ENCODE measurements at places on chromosomes 16 and 17.
A peak's percentile ranks its signal among the peaks of the same experiment; 100 is the strongest.

- DNase-seq: no peak
Measured at GRCh38 chr16:89071686-89072547, 21.7 kb upstream of the ACSF3 start.

DNA sequence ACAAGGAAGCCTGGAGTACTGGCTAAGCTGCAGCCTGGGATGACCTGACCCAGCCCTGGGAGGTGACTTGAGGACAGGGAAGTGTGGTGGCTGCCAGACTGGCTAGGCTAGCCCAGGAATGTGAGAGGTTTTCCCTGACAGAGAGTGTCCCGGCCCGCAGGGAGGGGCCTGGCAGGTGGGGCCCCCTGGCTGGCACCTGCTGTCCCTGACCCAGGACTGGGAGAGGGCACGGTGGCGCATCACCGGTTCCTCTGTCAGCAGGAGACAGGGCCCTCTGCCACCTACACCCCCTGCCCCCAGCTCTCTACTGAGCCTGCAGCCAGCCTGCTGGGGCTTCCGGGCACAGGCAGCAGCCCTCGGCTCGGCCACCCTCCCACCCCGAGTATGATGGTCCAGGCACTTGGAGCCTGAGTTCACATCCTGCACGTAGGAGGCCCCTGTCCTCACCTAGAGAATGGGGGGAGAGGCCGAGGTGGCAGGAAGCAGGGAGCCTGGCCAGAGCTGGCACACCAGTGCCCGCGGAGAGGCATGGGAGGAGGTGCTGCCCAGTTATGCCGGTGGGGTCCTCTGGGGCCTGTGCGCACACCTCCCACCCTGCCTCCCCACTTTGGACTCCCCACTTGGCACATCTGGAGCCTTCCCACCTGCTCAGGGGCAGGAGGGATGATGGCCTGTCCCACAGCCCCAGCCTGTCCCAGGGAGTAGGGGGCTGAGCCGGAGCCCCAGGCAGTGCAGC, 528 bp downstream of the PRSS27 start:
- no peak for DNase-seq

GRCh38 chr17:75315541-75316243, 26.5 kb upstream of the SLC25A19 start:
- DNase-seq: no peak

DNA sequence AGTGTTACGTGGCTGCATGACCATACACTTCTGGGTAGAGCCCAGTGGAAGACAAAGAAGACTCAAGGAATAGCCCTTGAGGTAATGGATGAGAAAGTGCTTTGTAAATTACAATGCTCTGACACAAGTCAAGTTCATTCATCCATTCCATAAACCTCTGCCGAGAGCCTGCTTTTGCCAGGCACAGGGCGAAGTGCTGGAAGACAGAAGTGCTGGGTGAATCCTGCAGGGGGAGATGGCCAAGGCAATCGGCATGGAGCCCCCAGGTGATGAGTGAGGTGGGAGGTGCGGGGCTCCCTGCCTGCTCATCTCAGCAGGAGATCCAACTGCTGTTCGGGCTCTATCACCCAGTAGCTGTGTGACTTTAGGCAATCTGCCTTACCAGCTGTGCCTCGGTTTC, 2.8 kb upstream of the SOCS3 start:
- no peak for DNase-seq

DNA sequence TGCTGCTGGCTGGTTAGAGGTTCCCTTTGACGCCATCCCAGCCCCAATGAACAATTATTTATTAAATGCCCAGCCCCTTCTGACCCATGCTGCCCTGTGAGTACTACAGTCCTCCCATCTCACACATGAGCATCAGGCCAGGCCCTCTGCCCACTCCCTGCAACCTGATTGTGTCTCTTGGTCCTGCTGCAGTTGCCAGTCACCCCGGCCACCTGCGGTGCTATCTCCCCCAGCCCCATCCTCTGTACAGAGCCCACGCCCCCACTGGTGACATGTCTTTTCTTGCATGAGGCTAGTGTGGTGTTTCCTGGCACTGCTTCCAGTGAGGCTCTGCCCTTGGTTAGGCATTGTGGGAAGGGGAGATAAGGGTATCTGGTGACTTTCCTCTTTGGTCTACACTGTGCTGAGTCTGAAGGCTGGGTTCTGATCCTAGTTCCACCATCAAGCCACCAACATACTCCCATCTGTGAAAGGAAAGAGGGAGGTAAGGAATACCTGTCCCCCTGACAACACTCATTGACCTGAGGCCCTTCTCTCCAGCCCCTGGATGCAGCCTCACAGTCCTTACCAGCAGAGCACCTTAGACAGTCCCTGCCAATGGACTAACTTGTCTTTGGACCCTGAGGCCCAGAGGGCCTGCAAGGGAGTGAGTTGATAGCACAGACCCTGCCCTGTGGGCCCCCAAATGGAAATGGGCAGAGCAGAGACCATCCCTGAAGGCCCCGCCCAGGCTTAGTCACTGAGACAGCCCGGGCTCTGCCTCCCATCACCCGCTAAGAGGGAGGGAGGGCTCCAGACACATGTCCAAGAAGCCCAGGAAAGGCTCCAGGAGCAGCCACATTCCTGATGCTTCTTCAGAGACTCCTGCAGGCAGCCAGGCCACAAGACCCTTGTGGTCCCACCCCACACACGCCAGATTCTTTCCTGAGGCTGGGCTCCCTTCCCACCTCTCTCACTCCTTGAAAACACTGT, 11.3 kb downstream of the CX3CL1 start:
- no peak for DNase-seq

- DNase-seq: no peak
Measured at GRCh38 chr17:50346313-50347116, 589 bp downstream of the XYLT2 start.

GRCh38 chr17:37640015-37640414, 3.2 kb downstream of the DDX52 start:
- no peak for DNase-seq

- DNase-seq: no peak
Measured at GRCh38 chr16:80974649-80975376, 31.9 kb downstream of the CMC2 start.

- DNase-seq: no peak
Measured at GRCh38 chr17:2892305-2892971, 96.2 kb downstream of the RAP1GAP2 start.

- DNase-seq: peak; percentile 50
Measured at GRCh38 chr17:410543-411401, 58.2 kb upstream of the RPH3AL start.

DNA sequence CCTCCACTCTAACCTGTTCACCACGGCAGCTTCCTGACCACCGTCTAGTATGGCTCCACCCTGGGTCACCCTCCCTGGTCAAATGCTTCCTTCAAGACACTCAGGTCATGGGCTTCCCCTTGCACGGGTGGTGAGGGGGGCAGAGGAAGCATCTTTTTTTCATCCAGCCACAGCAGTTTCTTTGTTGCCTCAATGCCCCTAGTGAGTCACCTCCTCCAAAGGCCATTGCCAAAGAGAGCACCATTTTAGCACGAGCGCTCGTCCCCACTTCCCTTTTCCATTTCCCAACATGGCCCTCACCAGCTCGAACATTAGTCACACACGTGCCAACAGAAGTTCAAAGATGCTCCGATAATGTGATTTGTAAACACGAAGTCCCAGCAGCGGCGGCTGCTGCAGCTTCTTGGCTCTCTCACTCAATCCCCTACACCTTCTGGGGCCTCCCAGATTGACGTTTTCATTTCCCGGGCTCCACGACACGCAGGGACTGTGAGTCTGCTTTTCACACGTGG, 134.6 kb downstream of the GAS7 start:
- peak; percentile 39 for DNase-seq

- no peak for DNase-seq
Measured at GRCh38 chr16:560204-560700, at the start of gene PRR35. PRR35 (plus strand) TSS chr16:560394; CDS start chr16:563295, 2,901 bp downstream.

- peak; percentile 60 for DNase-seq
Measured at GRCh38 chr17:27609611-27610303, 21.2 kb upstream of the LGALS9 start.

DNA sequence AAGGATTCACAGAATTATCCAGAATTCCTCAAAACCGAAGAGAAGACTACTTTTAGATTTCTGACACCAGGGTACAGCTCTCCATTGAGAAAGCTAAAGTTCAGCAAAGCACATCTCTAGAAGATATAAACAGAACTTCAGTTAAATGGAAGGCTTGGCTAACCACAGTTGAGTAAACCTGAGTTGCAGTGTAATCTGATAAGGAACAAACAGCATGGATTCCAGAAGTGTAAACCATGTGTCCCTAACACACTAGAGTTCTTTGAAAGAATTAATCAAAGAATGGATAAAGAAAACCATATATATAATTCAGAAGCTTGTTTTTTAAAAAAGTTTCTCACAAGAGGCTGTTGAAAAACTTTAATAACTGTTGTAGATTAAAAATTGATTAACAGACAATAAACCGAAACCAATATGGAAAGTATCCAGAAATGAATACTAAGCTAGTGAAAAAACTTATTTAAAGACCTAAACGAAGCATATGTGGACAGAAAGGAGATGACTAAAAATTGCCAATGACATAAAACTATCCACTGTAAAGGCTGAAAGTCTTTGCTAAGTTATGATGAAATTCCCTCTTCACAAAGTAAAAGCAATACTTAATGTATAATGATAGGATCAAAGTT, 4.3 kb downstream of the RNF43 start:
- no peak for DNase-seq

DNA sequence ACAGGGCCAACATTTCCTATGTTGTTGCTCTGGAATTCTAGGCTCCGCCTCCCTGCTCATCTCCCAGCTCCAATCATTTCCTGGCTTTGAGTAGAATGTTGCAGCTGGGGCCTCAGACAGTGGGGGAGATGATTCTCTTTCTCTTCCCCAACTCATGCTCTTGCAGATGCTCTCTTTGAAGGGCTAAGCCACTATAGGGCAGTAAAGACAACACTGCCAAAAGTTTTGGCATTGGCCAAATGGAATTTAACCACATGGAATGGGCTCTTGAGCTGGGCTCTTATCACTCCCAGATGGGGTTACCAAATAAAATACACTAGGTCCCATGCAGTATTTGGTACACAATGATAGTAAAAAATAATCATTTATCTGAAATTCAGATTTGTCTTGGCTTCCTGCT, 19.6 kb upstream of the EFCAB13 start:
- DNase-seq: no peak

DNA sequence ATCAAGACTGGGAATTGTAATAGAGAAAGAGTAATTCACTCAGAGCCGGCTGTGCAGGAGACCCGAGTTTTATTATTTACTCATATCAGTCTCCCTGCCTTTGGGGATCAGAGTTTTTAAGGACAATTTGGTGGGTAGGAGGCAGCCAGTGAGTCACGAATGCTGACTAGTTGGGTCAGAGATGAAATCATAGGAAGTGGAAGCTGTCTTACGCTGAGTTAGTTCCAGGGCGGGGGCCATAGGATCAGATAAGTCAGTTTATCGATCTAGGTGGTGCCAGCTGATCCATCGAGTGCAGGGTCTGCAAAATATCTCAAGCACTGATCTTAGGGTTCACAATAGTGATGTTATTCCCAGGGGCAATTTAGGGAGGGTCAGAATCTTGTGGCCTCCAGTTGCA, 20.2 kb upstream of the GUCY2D start:
- DNase-seq: no peak

DNA sequence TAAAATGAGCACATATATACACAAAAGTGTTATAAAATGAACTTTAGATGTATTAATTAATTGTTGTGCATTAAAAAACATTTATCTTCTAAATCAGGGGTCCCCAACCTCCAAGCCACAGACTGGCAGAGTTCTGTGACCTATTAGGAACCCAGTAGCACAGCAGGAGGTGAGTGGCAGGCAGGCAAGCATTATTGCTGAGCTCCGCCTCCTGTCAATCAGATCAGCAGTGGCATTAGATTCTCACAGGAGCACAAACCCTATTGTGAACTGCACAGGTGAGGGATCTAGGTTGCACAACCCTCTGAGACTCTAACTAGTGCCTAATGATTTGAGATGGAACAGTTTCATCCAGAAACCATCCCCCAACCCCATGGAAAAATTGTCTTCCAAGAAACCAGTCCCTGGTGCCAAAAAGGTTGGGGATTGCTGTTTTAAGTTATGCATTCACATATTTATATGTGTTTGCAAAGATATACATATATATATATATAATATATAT, 583.7 kb downstream of the KCNJ2 start:
- no peak for DNase-seq

GRCh38 chr17:41530062-41531048, 2.2 kb upstream of the KRT19 start:
- DNase-seq: peak; percentile 8

- DNase-seq: no peak
Measured at GRCh38 chr17:12887088-12887487, 97.8 kb downstream of the ARHGAP44 start.

DNA sequence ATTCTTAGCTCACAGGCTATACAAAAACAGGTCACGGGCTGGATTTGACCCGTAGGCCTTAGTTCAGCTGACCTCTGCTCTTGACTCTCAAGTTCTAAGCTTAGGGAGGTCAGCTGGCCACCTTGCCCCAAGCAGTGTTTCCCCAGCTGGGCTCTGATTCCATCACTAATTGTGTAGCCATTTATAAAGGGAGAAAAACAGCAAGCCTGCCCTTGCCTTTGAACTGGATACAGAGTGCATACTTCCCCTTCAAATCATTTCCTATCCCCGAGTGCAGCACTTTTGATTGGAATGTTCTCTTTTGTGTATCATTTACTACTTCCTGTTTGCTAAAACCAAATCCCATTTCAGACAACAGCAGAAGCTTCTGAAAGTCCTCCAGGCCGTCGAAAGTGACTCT, 153.6 kb downstream of the KATNIP start:
- no peak for DNase-seq

DNA sequence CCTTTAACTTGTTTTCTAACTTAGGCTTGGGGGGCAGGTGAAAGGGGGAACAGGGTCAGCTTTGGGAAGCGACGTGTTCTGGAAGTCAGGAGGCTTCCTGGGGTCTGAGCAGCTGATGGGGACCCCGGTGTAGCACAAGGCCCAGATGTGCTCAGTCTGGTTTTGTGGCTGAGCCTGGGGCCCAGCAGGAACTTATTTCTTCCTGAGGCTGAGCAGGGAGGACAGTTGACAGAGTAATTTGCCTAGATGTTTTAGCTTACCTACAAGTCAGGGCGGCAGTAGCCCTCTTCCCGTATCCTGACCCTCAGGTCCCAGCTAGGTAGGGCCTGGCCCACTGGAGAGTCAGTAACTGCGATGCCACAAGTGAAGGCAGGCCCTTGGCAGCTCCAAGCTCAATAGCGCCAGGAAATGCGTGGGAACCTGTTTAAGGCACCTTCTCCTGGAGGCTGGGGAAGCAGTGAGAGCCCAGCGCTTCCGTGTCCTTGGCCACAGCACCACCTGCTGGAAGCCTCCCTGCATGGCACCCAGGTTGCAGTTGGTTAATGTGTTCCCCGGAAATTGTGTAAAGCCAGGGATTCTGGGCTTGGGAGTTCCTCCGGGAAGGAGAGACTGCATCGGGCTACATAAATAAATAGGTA, 5.2 kb downstream of the CCR7 start:
- peak; percentile 85 for DNase-seq

- no peak for DNase-seq
Measured at GRCh38 chr16:69438465-69438864, 14.0 kb downstream of the CYB5B start.

DNA sequence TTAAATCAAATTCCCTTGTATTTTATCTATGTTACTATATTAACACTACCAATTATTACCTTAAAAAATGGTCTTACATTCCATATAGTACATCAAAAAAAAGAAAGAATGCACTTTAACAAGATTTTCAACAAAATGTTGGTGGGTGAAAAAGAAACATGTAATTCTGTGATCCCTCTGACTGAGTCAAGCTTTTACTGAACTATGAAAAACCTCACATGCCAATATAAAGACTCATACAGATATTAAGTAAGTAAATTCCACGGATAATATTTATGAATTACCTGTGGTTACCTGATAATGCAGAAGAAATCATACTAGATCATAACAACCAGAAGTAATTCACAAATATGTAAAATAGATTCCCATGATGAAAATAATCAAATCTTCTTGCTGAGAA, 12.4 kb downstream of the COIL start:
- DNase-seq: no peak

GRCh38 chr17:40615068-40615840, 32.4 kb downstream of the SMARCE1 start:
- peak; percentile 35 for DNase-seq
